ENCODE measurements at places on chromosomes 12 and 14. TPM values are rescaled to one million over a fixed set of nuclear protein-coding genes. Genes with fewer than 3 reads are reported as not detected.

- no peak for DNase-seq
Observed at GRCh38 chr12:96308881-96309280, 91.4 kb downstream of the CDK17 start.

MBD6 gene
- total RNA-seq, result 177 TPM

- no peak for DNase-seq
Observed at GRCh38 chr12:122137681-122138080, 36.3 kb downstream of the IL31 start.

P2RX7 gene
- 1.8 TPM for total RNA-seq

TNS2 gene
- 198 TPM for total RNA-seq

- DNase-seq, result no peak
Observed at GRCh38 chr12:56261503-56262232, 3.5 kb upstream of the ANKRD52 start.

DNA sequence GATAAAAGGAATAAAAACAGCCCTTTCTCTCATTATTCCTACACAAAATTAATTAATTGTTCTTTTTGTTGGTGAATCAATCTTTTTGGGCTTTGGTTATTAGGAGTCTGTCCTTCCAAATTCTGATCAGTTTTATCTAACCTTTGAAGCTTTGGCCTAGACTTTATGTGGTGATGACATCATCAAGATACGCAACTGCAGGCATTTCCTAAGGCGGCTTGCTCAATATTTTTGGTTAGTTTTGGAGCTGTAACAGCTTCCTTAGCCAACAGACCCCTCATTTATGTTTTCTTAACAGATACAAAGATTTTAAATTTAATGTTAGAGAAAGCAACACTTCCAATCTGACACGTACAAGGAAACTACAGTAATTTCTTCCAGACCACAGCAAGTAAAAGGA lies 87.8 kb upstream of the PDE3A start:
- DNase-seq, result no peak

CCDC196 gene
- total RNA-seq, result not detected

- peak; percentile 63 for DNase-seq
Observed at GRCh38 chr12:10190558-10191388, 11.9 kb downstream of the TMEM52B start.

GRCh38 chr12:116065606-116066005 lies 211.9 kb downstream of the MED13L start:
- DNase-seq, result no peak

COX8C gene
- not detected for total RNA-seq

ERBB3 gene
- total RNA-seq, result 129 TPM

GRCh38 chr12:102512523-102512922 lies 32.2 kb upstream of the IGF1 start:
- DNase-seq, result no peak

NOVA1 gene
- total RNA-seq, result 18.9 TPM

KRT83 gene
- total RNA-seq, result not detected

GRCh38 chr12:70319605-70320004 lies 46.5 kb upstream of the KCNMB4 start:
- no peak for DNase-seq

DNA sequence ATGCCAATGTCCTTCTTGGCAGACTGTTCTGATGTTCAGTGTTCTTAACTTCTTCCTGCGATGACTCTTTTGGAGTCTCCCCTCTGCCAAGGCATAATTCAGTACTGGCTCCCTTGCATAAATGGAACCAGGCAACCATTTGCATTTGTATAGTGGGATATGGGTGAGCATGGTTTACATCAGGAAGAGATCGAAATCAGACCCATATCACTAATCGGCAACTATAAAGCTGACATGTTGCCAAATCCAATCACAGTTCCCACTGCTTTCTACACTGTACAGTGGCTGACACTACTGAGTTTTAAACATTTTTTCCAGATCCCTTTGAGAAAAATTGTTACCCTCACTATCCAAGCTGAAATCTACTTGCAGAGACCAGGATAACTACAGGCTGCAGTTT lies 83.8 kb downstream of the KITLG start:
- no peak for DNase-seq

ZDHHC22 gene
- total RNA-seq, result not detected

TSPAN8 gene
- total RNA-seq, result 2.1 TPM

DNA sequence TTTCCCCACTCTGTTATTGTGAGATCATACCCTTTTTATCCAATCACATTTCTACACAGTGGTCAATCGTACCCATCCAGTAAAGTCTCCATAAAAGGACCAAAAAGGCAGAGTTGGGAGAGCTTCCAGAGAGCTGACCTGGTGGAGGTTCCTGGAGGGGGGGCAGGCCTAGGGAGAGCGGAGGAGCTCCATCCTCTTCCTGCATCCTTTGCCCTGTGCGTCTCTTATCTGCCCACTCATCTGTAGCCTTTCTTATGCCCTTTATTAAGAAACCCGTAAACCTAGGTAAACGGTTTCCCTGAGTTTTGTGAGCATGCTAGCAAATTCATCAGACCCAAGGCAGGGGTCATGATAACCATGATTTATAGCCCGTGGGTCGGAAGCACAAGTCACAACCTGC lies 26.2 kb downstream of the EVL start:
- DNase-seq, result no peak

GRCh38 chr14:101009531-101009930 lies 106.0 kb upstream of the RTL1 start:
- no peak for DNase-seq

REM2 gene
- total RNA-seq, result 0.18 TPM

- no peak for DNase-seq
Observed at GRCh38 chr12:69972136-69972535, 147.1 kb downstream of the MYRFL start.

DNA sequence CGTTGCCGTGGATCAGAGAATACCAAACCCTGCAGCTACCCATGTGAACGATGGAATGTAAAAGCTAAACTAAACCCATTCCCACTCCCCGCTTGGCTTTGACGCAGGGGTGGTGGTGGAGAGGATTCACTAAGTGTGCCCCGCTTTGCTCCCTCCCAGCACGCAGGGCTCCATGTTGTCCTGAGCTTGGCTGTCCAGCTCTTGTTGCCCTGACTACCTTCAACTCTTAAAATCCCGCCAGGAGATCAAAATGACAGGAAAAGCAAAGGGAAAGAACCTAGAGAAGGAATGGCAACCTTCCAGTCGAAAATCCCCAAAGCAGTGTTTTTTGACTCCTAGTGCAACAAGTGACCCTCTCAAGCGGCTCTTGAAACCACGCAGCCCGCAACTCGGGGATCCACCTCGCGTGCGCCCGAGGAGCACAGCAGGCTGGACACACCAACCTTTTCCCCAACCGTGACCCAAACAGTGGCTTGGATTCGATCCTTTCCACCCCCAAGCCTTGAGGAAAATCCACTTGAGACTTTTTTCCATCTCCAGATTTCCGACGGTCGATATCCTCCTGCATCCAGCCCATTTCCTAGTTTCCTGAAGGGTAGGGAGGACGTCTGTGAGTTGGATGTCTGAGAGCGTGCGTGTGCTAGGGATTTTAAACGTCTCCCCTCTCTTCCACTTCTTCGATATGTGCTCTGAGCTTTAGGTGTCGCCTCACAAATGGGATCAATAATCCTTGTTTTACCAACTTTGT lies 1.4 kb downstream of the SYT10 start:
- DNase-seq, result no peak

DNA sequence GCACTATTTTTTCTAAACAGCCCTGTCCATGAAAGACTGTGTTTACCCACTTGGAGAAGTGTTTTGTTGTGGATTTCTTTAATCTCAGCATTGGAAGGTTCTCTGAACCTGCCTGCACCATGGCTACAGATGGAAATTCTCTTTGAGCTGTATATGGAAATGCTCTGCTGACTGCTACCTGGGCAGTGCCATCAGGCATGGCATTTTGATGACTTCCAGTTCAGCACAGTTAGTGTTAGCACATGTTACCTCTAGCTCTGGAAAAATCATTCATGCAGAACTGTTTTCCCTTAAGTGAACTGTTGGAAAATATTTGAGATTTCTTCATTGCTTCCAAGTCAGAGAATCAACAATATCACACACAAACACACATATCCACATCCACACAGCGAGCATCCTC lies 52.6 kb upstream of the RIC8B start:
- no peak for DNase-seq

DNA sequence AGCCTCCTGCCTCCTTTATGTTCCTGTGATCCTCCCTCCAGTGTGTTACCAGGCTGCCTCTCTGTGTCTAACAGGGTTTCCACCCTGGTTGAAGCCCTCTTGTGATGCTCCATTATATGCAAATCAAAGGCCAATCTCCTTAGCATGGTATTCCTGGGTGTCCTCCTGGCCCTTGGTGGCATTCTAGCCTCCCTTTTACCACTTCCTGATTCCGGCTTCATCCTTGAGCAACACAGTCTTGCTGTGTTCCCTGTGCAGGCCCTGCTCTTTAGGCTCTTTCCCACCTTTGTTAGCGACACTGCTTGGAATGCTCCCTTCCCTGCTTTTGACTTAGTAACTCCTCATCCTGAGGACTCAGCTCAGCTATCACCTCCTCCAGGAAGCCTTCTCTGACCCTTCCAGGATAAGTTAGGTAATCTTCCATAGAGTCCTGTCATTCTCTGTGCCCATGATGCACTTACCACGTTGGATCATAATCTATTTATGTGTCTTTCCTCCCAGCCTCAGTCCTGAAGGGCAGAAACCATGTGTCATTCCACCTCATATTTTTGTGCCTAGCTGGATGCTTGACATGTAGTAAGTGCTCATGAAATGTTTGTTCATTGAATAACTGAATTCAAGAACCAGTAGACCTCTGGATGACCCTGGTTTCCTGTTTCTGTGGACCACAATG lies 37.3 kb downstream of the PRKCH start:
- no peak for DNase-seq

- peak; percentile 42 for DNase-seq
Observed at GRCh38 chr14:101707863-101708620, 53.5 kb upstream of the PPP2R5C start.

GRCh38 chr14:32397861-32398640 lies 69.0 kb downstream of the AKAP6 start:
- no peak for DNase-seq

KLRC1 gene
- 3.3 TPM for total RNA-seq

GRCh38 chr12:6960593-6961277 lies 9.6 kb downstream of the PTPN6 start:
- no peak for DNase-seq

GRCh38 chr12:2783936-2784600 lies 10.7 kb upstream of the FKBP4 start:
- peak; percentile 62 for DNase-seq

DNA sequence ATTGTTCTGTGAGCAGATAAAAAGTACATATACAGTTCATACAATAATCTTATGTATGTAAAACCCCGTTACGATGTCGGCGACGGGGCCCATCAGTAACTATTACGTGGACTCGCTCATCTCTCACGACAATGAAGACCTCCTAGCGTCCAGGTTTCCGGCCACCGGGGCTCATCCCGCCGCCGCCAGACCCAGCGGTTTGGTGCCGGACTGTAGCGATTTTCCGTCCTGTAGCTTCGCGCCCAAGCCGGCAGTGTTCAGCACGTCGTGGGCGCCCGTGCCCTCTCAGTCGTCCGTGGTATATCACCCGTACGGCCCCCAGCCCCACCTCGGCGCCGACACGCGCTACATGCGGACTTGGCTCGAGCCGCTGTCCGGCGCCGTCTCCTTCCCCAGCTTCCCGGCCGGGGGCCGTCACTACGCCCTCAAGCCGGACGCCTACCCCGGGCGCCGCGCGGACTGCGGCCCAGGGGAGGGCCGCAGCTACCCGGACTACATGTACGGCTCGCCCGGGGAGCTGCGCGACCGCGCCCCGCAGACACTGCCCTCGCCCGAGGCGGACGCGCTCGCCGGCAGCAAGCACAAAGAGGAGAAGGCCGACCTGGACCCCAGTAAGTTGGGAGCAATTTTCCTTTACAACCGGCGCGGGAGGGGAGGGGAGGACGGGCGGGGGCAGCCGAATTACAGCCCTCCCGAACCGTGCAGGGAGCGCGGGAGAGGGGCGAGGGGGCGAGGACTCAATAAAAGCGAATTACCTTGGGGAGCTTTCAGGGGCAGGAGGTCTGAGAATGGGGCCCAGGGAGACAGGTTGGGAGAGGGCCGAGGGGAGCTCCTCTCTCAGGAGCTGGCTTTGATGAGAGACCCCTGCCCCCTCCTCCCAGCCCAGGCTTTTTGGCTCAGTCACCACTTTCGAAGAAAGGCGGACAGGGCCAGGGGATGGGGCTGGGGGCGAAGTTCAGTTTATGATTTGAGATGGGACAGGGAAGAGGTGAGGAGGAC lies at the start of gene HOXC9:
Gene HOXC9 (plus strand): TSS at position 46 of the 999 bp plus-strand sequence. CDS start 28 bp downstream, at position 74.
- DNase-seq, result no peak

GRCh38 chr14:99522457-99522891 lies 41.3 kb downstream of the CCNK start:
- no peak for DNase-seq

DNA sequence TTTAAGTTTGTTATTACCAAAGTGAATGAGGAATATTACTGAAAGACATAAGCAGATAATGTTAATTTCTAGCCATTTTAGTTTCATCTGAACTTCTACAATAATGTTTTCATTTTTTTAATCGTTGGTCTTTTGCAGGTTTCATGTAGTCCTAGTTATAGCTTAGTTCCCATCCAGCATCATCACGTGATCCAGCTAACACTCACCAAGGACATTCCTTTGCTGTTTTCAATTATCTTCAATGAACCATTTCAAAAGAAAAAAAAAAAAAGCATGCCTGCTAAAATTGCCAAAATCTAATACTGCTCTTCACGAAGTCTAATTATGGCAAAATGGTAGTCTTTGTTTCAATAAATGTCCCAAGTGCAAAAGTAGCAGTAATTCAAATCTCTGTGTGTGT lies 187.7 kb upstream of the ATXN7L3B start:
- DNase-seq, result no peak

GRCh38 chr14:104650057-104650980 lies 39.1 kb upstream of the INF2 start:
- peak; percentile 65 for DNase-seq

DNA sequence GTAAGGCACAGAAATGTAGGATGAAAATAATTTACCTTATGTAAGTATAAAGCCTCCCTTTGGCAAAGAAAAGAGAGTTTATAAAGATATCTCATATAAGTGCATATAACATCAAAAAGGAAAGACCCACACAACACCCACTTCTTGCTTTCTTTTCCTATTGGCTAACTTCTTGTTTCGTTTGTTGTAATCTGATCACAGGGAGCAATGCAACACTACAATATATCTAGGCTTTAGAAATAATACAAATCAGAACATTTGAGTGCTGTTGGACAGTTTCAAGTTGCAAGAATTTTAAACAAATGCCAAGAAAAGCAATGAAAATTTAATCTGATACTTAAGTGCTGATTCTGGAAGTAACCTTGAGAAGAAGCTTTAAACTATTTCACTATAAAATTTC lies 1.3 kb downstream of the FGD6 start:
- DNase-seq, result no peak

DNA sequence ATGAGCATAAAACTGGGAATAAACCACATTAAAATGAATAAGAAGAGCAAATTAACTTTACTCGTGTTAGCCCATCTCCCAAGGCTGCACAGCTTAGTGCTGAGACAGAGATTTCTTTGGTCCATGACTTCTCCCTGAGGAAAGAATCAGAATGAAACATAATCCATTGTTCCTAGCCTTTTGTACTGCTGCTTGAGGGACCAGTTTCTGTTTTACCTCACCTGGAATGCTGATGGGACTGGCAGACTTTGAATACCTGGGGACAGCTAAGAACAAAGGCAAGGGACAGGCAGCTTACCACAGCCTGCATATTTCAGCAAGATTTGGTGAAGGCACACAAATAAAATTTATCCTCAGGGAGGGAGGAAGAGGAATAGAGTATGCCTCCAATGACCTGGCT lies 401.6 kb downstream of the CCDC91 start:
- no peak for DNase-seq
